IPS DF 19.7 (cell line): ENCODE measurements at places on chromosomes 16 and 17.

GRCh38 chr17:34781571-34782108 is 179.6 kb downstream of the CCT6B start:
- DNase-seq, result no peak

DNA sequence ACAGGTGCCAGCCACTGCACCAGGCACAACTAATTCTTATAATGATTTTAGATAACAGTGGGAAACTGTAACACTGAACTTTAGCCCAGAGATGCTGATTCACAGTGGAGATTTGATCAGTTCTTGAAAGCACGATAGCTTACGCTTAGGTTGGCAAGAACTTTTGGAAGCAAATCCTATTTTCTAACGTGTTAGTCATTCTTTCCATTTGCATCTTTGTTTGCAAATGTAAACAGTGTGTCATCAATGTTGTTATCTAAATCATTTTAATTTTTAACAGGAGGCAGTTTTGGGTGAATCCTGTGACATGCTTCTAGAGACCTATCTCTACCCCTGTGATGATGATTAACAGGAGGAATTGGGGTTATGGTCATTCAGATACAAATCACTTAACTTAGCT is 35.7 kb upstream of the GNA13 start:
- DNase-seq, result no peak

GRCh38 chr16:72818236-72818845 is 229.6 kb downstream of the ZFHX3 start:
- DNase-seq, result no peak

DNA sequence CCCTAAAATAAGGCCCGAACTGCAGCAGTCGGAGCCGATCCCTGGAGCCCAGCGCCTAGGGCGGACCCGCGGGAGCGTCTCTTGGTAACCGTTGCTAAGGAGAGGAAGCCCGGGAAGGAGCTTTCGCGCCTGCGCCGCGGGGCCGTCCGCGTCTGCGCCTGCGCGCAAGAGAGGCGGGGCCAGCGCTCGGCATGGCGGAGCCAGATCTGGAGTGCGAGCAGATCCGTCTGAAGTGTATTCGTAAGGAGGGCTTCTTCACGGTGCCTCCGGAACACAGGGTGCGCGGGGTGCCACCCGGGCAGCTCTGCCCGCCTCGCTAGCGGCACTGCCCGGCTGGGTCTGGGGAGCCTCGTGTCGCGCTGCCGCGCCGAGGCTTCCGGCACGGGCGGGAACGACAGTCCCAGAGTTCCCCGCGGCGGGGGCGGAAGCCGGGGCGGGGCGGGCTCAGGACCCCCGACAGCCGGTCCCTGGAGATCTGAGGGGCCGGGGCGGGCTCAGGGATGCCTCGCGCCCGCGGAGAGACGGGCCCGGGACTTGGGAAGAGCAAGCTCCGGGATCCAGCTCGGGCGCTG is at the start of gene CDK10:
CDK10 (plus strand) TSS at position 170 of the 572 bp plus-strand sequence; CDS start at position 192, 22 bp downstream.
- DNase-seq, result no peak
